Adipose tissue (tissue), 3 donors: ENCODE measurements at places on chromosomes 4 and X. TPM values are rescaled to one million over a fixed set of nuclear protein-coding genes. Genes with fewer than 3 reads are reported as not detected.

The ANOS1 gene
- polyA plus RNA-seq: 0.08 TPM

The CTAG1B gene
- polyA plus RNA-seq: not detected

The FUNDC1 gene
- polyA plus RNA-seq: 11.0 TPM

The ABLIM2 gene
- 12.3 TPM for polyA plus RNA-seq

The ALB gene
- 0.51 TPM for polyA plus RNA-seq

The TMA16 gene
- polyA plus RNA-seq: 16.3 TPM

The FGA gene
- polyA plus RNA-seq: 2.1 TPM

The PIR gene
- 18.9 TPM for polyA plus RNA-seq

The AIMP1 gene
- polyA plus RNA-seq: 16.5 TPM

The ARR3 gene
- polyA plus RNA-seq: not detected

The ANK2 gene
- 26.1 TPM for polyA plus RNA-seq

The LANCL3 gene
- 0.09 TPM for polyA plus RNA-seq

The TET2 gene
- polyA plus RNA-seq: 3.1 TPM

The ATP1B4 gene
- not detected for polyA plus RNA-seq

The CLDN2 gene
- polyA plus RNA-seq: 0.45 TPM

The FOXR2 gene
- polyA plus RNA-seq: not detected

The INPP4B gene
- 2.9 TPM for polyA plus RNA-seq

The BTK gene
- polyA plus RNA-seq: 1.1 TPM

The PAGE4 gene
- polyA plus RNA-seq: not detected

The ARAP2 gene
- 3.8 TPM for polyA plus RNA-seq

The RBM41 gene
- 4.5 TPM for polyA plus RNA-seq

The AMOT gene
- polyA plus RNA-seq: 1.4 TPM

The RTL3 gene
- 0.04 TPM for polyA plus RNA-seq

The LRP2BP gene
- 0.78 TPM for polyA plus RNA-seq
